CD4-positive, alpha-beta T cell treated with Interleukin-2 at 100 ng/mL for 4 hours (primary cell): ENCODE measurements at places on chromosomes 4 and X.

DNA sequence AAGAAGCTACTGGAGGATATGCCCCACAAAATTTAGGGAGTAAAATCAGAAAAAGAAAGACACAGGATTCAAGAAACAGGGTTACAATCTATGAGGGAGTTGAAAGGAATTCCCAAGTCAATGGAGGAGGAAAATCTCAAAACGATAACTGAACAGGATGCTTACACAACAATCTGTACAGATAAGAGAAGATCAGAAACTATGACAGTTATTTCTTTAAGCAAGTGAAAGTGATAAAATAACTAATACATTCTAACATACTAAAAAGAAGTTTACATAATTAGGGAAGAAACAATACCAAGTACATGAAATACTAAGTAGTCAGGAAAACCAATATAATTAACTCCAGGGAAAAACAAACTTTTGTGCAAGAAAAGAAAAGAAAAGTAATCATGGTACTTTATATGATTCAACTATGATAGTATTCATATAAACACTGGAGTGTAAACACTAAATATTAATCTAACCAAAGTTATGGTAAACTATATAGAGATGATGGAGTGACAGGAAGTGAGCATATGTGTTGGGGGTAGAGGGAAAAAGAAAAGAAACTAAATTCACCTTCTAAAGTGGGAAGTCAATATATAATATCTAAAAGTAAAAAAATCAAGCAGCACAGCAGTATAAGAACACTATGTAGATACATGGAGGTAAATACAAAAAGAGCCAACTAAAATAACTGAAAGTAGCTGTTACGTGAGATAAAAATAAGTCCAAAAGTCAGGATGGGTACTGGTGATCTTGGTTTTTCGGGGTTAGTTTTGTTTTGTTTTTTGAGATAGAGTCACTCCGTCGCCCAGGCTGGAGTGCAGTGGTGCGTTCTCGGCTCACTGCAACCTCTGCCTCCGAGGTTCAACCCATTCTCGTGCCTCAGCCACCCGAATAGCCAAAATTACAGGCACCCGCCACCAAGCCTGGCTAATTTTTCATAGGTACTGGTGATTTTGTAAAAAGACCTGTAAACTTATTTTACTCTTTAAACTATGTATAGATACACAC lies 99.3 kb downstream of the TEX11 start:
- DNase-seq = no peak

DNA sequence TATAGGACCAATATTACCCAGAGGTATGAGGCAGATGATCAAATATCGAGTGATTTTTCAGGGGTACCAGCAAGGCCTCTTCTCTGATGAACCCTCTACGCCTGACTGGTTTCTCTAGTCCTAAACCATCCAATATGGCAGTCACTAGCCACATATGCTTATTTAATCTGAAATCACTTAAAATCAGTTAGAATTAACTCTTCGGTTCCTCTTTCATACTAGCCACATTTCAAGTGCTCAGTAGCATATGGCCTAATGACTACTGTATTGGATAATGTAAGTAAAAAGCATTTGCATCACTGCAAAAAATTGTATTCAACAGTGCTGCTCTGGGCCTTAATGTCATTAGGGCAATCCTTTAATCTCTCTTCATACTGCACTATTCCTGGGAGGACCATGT lies 4.4 kb upstream of the APBB2 start:
- no peak for DNase-seq

DNA sequence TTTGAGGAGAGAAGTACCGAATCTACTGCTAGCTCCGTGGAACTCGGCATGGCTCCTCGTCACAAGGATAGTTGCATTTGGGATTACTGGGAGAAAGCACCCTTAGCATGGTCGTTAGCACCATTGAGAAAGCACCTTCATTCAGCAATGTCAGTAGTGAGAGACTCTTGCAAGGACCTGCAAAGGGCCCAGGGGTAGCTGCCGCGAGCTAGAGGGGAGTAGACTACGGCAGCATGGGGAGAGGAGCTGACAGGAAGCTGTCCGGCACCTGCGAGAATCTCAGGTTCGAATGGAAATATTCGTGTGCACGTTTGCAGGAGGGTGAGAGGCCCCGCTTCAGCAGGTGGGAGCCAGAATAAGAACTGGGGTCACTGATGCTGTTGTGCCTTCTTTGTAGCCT lies 20.2 kb downstream of the TLR10 start:
- no peak for DNase-seq

DNA sequence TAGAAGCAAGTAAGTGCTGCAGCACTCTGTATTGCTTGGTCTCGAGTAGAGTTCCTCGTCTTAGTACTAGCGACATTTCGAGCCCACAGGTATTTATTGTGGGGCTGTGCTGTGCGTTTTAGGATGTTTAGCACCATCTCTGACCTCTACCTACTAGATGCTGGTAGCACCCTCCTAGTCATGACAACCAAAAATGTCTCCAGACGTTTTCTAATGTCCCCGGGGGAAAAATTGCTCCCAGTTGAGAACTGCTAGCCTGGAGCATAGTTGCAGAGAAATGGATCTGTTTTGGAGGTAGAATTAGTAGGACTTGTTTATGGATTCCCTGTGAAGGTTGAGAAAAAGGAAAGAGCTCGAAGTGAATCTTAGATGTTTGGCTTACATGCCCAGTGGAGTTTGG lies 287.2 kb downstream of the TENM3 start:
- DNase-seq = no peak

DNA sequence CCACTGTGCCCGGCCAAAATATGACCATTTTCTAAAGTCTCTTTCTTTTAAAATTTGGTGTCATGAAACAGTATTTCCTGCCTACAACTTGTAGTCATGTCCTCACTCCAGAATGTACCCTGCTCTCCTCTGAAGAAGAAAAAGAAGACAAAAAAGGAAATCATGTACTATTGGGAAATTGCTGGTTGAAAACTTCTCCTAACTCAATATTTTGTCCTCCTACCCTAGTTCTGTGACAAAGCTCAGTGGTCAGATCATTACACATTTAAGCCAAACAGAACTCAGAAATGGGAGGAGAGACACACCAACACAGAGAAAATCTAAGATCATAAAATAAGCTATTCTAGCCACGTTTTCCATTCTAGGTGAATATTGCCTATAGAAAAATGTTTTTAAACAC lies 127.7 kb downstream of the IRF2 start:
- no peak for DNase-seq

- DNase-seq = no peak
Measured at GRCh38 chr4:119581190-119581873, 47.3 kb downstream of the PDE5A start.

- peak; percentile 87 for DNase-seq
Measured at GRCh38 chr4:78775303-78776078, 659 bp upstream of the BMP2K start.

DNA sequence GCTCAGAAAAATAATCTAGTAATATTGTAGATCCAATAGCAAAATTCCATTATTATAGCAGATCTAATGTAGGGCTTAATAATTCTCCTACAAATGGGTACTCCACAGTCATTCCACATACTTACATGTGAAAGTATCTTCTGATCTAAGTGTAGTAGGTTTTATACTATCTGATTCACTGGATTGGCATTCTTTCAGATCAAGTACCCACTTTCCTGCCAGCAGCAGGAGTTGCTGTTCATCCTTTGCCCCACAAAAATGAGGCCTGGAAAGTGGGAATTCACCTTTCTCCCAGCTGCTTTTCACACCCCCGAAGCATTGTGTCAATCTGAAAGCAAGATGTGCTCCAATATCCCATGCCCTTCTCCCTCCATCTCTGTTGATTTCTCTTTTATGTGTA lies 77.1 kb upstream of the RXFP1 start:
- DNase-seq = no peak

DNA sequence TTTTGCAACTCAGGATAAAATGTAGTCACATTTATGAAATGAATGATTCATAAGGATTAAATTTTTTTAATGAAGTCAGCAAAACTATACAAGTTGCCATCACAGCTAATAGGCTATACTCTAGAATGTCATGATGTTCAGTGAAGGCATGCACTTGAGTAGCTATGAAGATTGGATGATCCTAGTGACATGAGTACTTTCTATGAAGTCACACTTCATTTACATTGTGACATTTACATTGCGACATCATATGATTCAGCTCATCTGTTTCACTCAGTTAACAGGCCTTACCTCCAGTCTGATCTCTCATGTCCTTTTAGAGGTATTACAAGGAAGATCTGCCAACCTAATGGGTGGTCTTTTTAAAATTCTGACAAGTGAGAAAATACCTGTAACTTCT lies 82.7 kb upstream of the FGF13 start:
- no peak for DNase-seq

GRCh38 chrX:68693481-68694434 lies 46.3 kb downstream of the STARD8 start:
- no peak for DNase-seq

DNA sequence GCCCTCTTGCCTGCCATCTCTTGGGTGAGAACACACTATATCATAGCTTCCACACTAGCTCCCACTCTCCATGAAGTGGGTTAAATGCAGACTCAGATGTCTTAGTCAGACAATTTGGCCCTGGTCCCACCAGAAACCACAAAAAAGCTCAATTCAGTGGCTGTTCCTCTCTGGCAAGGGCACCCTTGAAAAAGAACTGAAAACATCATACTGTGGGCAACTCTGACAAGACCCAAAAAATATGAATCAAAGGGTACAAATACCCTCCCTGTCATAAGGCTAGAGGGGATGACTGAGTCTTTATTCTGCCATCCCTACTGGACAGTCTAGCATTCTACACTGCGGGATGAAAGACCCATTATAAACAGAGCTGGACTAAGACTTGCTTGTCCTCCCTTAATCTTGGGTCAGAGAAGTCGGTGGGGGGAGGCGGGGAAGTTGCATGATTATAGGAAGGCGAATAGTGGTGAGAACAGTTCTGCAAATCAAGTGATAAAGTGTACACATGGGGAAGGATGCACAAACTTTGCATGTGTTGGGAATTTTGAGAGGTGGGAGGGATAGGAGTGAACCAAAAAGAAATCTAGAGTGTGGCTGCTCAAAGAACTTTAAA lies 172.1 kb downstream of the OPHN1 start:
- DNase-seq = no peak

GRCh38 chr4:81874661-81875515 lies 403.2 kb upstream of the RASGEF1B start:
- DNase-seq = no peak
